ENCODE measurements at places on chromosomes 5 and 9.

- no peak for DNase-seq
Measured at GRCh38 chr5:138757061-138757776, 4.0 kb downstream of the CTNNA1 start.

DNA sequence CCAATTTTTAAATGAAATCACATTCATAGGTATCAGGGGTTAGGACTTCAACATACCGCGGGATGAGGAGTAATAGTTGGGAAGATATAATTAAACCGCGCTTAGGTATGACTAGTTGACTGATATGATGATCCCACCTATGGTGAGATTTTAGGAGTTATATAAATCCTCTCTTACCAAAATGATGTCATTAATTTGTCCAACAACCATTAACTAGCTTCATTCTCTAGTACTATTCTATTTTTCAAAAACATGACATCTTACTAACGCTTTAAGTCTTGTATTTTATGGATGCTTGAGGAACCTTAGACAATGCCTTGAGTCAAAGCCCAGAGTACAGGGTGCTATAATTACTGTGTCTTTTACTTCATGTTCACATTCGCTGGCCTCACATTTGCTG is 59.6 kb upstream of the PIK3R1 start:
- no peak for DNase-seq

GRCh38 chr5:58261605-58262004 is 198.3 kb downstream of the PLK2 start:
- no peak for DNase-seq

- DNase-seq, result no peak
Measured at GRCh38 chr9:125820100-125820804, 73.1 kb downstream of the PBX3 start.

GRCh38 chr5:124660229-124661093 is 86.0 kb downstream of the ZNF608 start:
- no peak for DNase-seq

GRCh38 chr5:171542525-171543140 is 123.2 kb downstream of the FGF18 start:
- DNase-seq, result no peak

- no peak for DNase-seq
Measured at GRCh38 chr5:178677429-178677828, 50.6 kb upstream of the CLK4 start.

- no peak for DNase-seq
Measured at GRCh38 chr9:128414461-128414860, 6.2 kb upstream of the CERCAM start.

- DNase-seq, result no peak
Measured at GRCh38 chr5:171906703-171907590, 99.5 kb downstream of the FBXW11 start.
